ENCODE measurements at places on chromosomes 4 and X.

- DNase-seq: no peak
These were observed 96.0 kb upstream of the PPP2R3B start for GRCh38 chrX:482702-483203.

DNA sequence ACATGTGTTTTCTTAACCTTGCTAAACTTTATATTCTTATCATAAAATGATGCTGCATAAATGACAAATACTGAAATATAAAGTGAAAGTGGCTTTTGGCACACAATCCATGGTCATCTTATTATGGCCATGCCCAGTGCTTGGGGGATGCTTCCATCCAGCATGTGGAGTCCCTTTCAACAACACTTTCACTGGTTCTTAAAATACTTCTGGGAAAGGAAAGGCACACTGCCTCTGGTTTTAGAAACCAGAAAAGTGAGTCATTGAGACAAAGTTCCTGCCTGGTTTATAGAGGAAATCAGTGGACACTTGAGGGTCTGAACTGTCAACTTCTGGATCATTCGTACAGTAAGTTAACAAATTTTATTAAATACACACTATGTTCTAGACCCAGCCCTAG lies 248.0 kb upstream of the ADAMTS3 start:
- no peak for DNase-seq

DNA sequence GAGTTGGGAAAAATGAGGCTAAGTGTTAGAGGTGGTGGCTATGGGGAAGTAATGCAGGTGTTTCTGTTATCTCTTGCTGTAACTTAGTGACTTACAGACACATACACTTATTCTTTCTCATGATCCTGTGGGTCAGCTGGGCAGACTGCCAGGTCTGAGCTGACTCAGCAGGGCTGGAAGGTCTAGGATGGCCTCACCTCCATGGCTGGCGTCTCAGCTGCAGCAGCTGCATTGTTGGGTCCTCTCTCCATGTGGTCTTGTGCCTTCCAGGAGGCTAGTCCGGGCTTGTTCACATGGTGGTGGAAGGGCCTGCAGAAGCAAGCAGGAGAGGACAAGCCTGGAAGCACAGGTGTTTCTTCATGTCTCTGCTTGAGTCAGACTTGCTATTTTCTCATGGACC lies 172.7 kb downstream of the NHS start:
- DNase-seq: peak; percentile 43

DNA sequence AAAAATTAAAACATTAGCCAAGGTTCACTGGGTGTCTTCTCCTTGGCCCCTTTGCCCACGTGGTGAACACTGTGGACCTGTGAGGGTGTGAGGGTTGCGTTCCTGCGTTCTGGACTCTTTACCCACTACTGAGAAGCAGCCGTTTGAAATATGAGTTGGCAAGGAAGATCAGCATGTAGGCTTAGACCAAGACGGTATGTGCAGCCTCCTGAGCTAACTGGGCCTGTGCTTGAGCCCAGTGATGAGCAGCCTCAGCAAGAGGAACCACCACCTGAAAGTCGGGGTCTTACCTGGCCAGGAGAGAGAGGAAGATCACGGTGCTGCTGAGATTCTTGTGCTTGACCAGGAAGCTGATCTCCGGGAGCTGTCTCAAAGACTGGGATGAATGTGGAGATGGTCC lies 19.5 kb downstream of the RGS12 start:
- no peak for DNase-seq

DNA sequence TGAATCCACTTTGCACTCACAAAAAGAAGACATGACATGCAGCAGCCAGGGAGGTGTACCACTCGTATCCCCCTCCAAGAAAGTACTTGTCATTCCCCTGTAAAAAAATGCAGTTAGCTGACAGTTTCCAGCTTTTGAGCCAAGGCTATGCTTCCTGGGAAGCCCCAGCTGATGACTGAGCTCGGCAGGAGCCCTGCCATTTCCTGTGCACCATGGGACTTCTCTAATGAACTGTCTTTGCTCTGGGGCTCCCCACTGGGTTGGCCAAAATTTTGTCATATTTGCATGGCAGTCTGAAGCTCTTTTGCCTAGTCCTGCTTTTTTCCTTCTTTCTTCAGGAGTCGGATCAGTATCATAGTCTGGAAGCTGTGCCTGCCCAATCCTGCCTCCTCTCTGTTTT lies 104.5 kb upstream of the MAOA start:
- no peak for DNase-seq

DNA sequence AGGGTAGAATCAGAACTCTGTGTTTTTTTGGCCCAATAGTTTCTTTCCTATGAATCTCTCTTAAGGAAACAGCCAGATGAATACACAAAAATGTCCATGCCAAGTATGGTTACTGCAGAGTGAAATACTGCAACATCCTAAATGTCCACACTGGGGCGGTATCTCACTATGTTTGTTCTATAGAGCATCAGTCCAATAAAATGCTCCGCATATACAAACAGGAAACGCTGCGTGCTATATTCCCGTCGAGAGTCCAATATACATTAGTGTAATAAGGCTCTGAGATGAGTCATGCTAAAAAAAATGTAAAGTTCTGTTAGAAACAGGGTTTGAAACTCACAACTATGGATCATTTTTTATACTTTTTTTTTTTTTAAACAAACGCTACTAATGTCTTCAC lies 72.9 kb upstream of the ENOX2 start:
- DNase-seq: no peak

- DNase-seq: no peak
These were observed 155.8 kb downstream of the FAM47B start for GRCh38 chrX:35098419-35098818.

DNA sequence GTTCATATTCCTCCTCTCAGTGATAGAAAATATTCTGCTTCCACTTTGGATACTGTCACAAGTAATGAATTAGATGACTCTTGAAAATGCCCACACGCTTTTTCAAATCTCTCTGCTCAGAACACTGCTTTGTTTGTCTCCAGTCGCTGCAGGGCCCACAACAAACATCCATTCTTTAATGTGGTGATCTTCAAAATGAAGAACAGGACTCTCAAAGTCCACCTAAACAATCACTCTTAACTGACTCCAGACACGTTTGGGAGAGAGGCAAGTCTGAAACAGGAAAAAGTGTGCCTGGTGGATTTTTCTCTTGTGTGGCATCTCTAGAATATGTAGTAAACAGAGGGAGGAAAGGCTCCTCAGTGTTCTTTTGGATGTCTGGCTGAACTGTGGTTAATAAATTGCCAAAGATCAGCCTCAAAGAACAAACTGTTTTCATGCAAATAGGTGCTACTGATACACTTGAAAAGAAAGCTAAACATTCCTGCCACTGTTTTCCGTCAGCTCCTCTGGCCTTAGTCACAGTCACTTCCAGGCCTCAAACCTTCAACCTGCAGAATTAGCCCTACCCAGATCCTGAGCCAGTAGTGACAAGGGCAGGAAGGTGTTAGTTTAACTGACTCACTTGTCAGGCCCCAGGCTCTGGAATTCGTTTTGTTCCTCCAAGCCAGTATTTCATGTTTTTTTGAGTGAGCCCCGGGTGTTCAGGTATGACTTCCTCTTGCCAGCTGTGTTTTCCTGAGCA lies 259.6 kb upstream of the GPC4 start:
- no peak for DNase-seq

DNA sequence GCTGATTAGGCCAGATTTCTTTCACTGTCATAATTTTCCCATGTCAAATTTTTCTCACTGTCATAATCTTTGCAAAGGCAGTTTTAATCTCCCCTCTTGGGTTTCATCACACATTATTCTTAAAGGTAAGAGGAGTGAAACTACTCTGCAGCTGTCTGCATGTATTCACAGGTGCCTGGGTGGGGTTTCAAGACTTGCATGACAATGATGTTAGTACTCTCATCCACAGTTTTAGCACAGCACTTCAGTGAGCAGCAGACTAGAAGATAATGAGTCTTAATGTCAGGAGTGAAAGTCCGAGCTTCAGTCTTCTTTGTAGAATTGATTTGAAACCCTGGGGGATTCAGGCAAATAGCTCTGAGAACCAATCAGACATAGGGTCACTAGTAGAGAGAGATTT lies 182.5 kb upstream of the GALNT7 start:
- no peak for DNase-seq

DNA sequence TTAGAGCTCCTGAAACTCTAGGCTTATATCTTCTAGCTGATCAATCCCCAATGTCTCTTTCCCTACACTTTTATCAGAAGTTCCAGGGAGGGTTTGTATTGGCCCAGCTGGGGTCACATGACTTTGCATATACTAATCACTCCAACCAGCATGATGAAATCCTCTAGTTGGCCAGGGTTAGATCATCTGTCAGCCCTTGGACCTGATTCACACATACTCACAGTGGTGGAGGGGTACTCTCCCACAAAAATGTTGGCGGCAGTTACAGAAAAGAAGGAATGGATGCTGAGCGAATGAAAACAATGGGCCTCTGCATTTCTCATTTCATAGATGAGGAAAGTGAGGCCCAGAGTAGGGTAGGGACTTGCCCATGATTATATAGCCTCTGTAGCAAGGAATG lies 151.1 kb downstream of the PJA1 start:
- DNase-seq: no peak

DNA sequence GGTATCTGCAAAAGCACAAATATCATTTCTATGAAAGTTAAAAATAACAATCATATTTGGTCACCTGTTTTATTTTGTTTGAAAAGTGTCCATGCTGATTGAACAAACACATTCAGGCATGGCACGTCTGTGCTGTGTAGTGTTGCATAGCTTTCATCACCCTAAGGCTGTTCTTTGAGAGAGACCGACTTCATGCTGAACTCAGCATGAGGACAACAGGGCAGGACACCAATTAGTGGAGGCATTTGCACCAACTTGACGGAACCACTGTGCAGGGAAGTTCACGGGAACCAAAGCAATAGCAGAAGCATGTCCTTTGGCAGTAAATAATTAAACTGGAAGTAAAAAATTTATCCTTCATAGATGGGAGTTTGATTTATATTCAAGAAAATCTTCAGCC lies 158.4 kb upstream of the SLC7A11 start:
- peak; percentile 7 for DNase-seq

All from COR-L47 (cell line).